ENCODE measurements at places on chromosomes 5 and 9.

DNA sequence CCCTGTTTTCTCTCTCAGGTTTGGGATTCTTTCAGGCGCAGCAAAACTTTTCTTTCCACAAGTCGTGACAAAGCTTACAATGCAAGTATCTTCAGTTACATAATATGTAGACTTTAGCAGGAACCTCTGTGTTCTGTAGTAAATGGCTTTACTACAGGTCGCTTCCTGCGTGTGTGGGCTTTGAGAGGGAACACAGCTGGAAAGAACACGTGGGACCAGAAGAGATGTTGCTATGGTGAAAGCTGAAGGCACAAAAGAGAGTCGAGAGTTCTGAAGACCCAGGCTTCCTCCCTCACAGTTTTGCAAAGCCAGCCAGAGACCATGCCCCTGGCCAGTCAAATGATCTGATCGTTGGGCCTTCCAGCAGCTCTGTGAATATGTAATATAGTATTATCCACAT is 4.0 kb downstream of the ANKRD55 start:
- no peak for DNase-seq

DNA sequence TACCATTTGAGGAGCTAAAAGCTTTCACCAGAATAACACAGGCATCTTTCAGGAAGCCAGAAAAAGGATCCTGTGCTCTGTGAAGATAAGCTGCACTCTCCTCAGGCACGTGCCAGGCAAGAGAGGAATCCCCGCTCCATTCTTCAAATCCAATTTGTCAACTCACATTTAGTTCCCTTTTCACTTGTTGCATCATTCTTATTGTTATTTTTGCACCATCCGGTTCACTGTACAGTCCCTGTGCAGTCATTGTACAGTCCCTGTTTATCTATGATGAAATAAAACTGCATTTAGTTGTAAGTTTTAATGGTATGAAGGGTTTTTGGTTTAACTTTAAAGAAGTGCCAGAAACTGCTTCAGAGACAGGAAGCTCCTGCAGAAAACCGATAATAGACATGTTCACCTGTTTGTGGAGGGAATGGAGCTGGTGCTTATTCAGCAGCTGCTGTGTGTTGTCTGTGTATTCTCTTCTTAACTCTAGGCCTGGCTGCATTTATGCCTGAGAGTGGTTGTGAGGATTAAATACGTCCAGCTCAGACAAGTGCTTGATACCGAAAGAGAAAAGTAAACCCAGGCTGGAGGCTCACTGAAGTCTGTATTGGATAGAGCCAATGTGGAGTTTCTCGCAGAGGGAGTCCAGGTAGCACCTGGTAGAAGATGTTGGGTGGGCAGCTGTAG is 22.4 kb downstream of the IFNW1 start:
- DNase-seq: no peak

DNA sequence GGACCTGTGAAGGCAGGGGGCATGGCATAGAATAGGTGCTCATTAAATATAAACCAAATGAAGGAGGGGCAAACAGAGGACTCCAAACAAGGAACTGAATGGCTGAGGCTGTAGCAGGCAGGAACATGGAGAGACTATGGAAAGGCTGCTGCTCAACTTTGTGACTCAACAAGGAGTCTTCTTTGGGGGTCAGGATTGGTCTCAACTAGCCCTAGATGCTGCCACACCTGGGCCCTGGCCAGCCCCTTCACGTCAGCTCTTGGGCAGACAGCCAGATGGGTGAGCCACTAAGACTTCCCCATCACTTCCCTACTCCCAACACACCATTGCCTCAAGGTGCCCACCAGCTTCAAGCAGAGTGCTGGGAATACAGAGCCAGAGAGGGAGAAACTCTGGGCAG is 11.0 kb downstream of the RPP25L start:
- no peak for DNase-seq

- DNase-seq: no peak
Measured at GRCh38 chr5:150219142-150219541, 29.3 kb downstream of the SLC6A7 start.

DNA sequence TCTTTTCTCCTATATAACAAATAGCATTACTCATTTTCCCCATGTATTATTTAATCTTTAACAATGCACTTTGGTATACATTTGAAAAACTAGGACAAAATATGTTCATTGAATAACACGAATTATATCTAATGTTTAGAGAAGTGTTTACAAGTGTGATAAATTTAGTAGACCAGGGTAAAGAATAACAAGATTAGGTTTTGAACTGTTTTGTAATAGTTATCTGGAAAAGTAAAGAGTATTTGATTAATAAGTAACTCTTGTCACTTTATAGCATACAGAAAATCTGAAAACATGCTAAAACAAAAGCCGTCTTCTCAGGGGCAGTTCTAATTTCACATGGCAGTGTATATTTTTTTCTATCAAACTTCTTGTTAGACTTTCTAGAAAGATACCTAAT is 58.5 kb downstream of the PPIC start:
- DNase-seq: no peak

DNA sequence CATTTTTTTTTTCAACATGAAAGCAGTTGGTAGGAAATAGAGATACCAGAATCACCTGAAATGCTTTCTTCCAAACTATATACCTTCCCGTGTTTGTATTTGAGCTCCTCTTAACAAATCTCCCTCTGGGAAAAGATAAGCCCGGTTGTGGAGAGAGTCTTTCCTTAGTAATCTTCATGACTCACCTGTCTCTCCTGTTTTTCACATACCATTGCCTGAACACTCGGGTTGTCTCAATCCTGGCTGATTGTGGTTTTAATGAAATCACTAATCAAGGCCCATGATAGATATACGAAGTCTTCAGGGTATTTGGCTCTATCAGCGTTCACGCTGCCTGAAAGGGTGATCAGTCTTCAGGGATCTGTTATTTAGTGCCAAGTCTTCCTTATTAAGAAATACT is 136.7 kb downstream of the MAN2A1 start:
- no peak for DNase-seq

- DNase-seq: no peak
Measured at GRCh38 chr9:35603506-35603985, 1.5 kb upstream of the TESK1 start.

DNA sequence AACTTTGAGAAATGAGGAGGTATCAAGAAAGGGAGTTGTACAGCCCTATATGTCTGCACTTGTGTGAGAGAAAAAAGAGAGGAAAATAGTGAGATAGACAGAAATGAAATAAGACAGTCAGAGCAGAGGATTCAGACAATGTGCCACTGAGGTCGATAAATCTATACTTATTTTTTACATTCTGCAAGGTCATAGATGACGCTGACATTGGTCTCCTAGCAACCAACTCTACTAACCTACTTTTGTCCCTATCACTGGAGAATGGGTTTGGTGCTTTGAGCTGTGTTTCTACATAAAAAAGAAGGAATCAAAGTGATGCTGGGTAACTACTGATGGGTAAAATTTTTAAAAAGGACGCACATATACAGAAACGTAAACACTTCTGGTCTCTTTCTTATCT is 573.3 kb upstream of the RORB start:
- DNase-seq: no peak

DNA sequence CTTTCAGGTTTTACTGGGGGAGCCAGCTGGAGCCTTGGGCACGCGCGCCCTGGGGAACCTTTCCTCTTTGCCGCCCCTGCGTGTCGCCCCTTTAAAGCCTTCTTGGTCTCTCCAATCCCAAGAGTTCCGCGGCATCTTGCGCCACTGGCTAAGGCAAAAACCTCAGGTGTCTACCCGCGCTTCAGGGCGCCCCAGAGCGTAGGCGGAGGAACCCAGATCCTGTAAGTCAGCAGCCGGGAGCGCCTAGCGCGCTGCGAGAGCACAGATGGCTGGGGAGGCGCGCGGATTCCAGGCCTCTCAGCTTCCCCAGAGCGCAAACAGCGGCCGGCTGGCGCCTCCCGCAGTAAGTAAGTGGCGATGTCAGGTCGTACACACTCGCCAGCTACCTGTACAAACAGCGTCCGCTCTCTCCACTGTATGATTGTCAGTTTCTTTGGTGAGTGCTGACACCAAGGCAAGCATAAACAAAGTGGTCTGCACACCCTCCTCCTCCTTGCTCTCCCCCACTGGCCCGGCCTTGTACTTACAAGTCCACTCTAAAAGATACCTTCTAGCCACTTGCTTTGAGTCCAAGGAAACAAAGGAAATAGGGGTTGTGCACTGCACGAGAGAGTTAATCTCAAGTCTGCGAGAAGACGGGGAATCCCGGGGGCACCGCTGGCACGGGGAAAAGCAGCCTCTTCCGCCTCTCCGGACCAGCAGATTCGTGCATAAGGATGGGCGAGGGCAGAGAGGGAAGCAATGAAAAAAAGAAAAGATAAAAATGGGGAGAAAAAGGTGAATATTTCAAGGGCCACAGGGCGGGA is 2.9 kb downstream of the HTR1A start:
- DNase-seq: peak; percentile 70

DNA sequence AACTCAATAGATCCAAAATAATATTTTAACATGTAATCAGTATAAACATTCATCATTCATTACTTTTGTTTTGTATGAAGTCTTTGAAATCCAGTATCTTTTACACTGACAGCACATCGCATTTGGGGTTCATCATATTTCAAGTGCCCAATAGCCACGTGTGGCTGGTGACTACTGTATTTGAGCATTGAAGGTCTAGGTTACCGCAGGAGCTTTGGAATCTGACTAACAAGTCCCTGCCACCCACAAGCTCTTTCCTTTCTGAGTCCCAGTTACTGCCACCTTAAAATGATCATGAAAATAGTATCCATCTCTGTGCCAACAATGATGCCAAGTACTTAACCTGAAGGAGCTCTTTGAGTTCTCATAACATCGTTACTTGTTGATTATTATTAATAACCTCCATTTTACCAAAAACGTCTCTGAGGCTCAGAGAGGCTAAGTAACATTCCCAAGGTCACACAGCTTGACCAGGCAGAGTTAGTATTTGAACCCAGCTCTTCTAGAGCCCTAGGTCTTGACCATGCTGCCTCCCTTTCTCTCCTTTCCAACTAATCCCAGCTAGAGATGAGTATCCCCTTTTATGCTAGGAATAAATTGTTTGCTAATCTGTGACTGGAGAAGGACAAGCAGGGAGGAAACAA is 24.2 kb downstream of the ARHGEF37 start:
- DNase-seq: no peak

GRCh38 chr9:95073918-95074317 is 243.6 kb downstream of the FANCC start:
- DNase-seq: no peak

DNA sequence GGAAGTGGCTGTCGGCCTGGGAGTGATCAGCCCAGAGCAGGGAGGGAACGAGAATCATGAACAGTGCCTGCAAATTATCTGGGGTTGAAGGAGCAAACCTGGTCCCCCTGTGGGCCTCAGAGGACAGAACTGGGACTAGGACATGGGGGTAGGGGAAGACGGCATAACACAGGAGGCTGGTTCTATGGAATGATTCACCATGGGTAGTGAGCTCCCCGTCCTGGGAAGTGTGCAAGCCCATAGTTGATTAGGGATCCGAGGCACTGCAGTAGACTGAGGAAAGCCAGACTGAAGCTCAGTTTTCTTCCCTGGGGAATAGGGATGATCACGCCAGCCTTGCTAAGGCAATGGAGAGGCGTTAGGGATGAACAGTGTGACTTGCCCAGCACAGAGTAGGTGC is 5.6 kb downstream of the ADGRD2 start:
- no peak for DNase-seq

- peak; percentile 69 for DNase-seq
Measured at GRCh38 chr5:43483298-43484105, at the start of gene TMEM267. TMEM267 (minus strand) TSS chr5:43483865; CDS start chr5:43453969, 29,896 bp downstream.

DNA sequence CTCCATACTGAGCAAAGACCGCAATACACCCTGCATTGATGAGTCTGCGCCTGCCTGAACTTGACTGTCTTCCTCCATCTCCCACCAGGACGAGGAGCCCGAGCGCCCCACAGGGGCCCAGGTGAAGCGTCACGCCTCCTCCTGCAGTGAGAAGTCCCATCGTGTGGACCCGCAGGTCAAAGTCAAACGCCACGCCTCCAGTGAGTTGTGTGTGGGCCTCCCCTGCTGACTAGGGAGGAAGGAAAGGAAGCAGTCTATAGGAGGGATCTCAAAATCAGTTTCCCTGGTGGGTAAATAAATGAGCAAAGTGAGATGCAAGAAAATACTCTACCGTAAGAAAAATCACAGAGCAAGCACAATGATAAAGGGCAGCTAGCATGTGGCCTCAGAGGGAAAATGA is 22.8 kb upstream of the GRPEL2 start:
- DNase-seq: no peak

GRCh38 chr5:36874465-36874864 is 2.1 kb upstream of the NIPBL start:
- no peak for DNase-seq

GRCh38 chr5:153030755-153031725 is 459.4 kb upstream of the GRIA1 start:
- no peak for DNase-seq

- no peak for DNase-seq
Measured at GRCh38 chr9:2641033-2641432, 19.4 kb downstream of the VLDLR start.

DNA sequence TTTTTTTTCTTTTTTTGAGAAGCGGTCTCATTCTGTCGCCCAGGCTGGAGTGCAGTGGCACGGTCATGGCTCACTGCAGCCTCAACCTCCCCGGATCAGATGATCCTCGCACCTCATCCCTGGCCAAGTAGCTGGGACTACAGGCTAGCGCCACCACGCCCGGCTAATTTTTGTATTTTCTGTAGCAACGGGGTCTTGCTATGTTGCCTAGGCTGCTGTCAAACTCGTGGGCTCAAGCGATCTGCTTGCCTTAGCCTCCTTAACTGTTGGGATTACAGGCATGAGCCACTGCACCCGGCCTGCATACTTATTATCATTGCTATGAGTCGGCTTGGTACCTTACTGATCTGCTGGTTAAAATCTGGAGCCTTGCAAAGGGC is 790 bp upstream of the IARS1 start:
- DNase-seq: no peak

DNA sequence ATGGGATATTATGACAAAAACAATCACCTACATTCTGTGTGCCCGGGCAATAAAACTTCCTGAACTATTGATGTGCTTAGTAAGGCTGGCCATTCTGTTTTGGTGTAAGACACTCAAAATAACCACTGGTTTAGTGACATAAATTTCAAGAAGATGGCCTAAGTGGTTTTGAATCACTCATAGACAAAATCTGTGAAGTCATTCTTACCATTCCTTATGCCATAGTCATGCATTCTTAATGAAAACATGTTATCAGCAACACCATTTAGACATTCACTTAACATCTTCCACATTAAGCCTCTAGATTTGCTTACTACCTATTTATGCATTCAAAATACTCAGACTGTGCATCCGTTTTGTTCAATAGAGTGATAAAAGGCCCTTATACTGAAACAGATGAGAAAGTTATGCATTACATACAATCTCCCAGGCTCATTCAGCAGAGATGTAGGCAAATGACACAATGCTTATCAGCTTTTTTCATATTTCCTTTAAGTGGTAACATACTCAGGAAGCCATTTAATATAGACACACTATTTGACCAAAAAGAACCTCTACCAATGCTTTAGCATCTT is 848.8 kb upstream of the DMAC1 start:
- no peak for DNase-seq

GRCh38 chr5:147408980-147409379 is 100.9 kb downstream of the DPYSL3 start:
- DNase-seq: no peak

DNA sequence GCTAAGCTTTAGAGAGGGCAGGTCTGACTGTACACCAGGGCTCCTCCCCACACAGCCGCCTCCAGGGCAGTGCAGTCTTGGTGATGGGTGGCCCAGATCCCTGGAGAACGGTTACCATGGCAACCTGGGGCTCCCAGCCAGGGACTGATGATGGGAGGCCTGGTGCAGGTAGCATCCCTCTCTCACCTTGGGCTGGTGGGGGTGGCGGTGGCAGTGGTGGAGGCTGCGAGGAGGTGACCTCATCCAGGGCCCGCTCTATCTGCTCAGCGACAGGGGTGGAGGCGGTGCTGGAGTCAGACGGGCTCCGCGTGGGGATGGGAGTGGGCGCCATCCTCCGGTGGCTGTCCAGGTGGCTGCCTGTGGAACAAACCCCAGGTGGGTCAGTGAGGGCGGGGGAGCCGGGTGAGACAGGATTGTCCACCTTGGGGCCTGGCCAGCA is 12.3 kb downstream of the PRR7 start:
- DNase-seq: no peak
